ENCODE measurements at places on chromosomes 5 and 9.

DNA sequence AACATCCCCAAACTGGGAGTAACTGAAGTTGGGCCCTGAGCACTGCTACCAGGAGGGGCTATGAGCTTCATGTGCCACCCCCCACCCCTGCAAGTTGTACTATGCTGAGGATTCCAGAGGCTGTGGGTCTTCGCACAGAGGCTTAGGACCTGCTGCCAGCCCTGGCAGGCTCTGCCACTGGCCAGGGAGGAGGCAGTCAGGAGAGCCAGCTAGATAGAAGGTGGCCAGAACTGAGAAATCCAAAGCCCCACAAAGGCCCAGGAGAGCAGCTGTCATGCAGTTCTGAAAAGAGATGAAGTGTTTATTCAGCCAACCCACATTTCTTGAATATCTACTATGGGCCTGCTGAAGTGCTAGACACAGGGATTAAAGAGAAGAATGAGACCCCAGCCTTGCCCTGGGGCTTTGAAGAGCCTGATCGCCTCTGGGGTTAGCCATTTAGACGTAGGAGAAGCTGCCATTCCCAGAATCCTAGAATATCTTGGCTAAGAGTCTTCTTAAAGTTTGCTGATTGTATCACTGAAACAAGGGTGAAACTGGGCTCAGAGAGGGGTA is 1.4 kb downstream of the ALAD start:
- no peak for DNase-seq

GRCh38 chr9:98923451-98924123 is 20.1 kb upstream of the COL15A1 start:
- DNase-seq: no peak

GRCh38 chr5:111747337-111747736 is 9.7 kb downstream of the NREP start:
- no peak for DNase-seq

DNA sequence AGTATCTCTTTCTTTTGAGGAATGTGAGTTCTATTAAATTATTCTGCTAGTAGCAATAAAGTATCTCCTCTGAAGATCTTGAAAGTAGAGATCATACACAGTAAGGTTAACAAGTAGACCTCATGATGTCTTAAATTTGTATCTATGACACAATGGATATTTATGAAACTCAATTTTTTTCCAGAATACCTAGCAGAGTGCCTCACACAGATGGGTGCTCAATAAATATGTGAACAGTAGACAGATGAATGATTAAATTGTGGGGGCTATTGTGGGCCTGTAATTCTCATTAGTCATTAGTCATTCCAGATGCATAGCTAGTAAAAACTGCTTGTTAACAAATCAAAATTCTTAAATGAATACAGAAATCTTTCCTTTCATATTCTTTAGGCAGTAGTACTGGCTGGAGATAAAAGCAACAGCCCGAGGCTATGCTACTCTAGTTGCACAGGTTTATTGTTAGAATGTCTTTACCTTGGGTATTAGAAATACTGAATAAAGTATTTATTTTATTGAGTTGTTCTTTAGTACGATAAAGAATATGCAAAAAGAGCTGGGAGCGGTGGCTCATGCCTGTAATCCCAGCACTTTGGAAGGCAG is 22.0 kb downstream of the CHD1 start:
- DNase-seq: no peak

DNA sequence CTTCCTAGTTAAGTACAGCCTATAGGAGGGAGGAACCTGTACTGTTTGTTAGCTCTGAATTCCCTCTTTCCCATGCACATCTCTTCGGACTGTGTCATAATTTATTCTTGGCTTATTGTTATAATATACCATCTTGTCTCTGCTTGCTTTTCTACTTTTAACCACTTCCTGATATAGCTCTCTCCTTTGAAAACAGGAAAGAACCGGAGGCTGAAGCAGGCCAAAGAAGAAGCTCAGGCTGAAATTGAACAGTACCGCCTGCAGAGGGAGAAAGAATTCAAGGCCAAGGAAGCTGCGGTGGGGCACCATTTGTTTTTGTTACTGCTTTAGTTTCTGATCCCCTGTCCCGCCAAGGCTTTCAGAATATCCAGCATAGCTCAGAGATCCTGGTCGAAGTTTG is 4.8 kb downstream of the ATP6V1G1 start:
- no peak for DNase-seq

- no peak for DNase-seq
Observed at GRCh38 chr9:13705918-13706317, 426.4 kb upstream of the MPDZ start.

GRCh38 chr5:1914471-1914870 is 31.7 kb upstream of the IRX4 start:
- no peak for DNase-seq

DNA sequence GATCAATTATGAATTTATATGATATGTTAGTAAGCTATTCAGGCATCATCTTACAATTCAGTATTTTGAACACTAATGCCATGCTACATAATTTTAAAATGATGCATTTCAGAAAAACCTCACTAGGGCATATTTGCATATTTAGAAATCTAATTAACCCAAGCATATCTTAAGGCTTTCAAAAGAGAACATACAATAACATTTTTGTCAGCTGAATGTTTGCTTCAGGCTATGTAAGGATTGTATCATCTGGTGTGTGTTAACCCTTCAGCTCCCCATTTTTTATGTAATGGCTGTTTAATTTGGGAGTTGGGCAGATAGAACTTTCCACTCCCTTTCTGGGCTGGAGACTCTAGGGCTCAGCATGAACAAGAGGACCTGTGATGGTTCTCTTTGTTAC is 299.1 kb upstream of the EFNA5 start:
- DNase-seq: no peak

GRCh38 chr5:120463991-120464626 is at the start of gene PRR16:
TSS of gene PRR16 (plus strand) at chr5:120464300.
- DNase-seq: peak; percentile 36

DNA sequence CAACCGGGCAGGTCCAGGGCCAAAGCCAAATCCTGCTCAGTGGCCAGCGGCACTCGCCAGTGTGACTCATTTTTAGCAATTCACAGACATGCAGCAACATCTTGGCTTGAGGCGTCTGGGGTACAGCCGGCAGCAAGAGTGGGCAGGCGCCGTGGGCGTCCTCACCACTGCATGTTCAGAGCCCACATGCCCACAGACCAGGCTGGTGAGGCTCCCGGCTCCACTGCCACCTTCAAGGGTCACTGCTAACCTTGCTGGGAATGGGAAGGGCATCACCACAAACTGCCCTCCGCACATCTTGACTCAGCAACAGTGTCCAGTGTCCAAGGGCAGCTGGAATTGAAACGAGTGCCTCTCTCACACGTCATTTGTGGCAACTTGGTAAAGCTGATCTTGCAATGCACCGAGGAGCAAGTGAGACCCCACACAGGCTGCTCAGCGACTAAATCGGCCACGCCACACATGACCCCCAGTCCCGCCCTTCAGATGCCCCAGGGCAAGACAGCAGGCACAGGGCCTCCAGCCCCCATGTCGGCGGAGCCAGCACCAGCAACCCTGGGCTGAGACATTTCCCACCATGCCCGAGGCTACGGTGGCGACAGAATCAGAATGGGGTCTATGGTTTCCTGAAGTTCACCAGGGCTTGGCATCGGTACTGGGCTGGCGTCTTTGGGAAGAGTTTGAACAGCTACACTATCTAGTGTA is 140.3 kb downstream of the ROR2 start:
- no peak for DNase-seq

- DNase-seq: no peak
Observed at GRCh38 chr9:105138306-105138801, 106.1 kb upstream of the SLC44A1 start.

GRCh38 chr5:36585701-36586100 is 20.7 kb upstream of the SLC1A3 start:
- no peak for DNase-seq

DNA sequence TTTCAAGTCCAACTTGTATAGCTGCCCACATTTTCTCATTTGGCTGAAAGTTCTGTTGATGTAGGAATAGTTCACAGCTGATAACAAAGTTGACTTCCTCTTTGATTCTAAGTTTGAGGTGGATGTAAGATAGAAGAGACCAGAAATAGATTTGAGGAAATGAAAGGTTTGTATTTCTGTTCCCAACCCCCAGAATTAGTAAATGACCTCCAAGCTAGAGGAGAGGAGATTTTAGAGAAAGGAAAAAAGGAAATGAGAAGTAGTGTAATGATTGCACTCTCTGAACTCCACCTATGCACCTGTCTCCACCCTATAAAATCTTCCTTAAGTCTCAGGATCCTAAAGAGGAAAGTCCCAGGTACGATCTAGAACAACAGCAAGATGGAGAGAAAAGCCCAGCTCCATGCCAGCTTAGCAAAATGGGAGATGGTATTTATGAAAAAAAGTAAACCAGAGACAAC is 130.4 kb upstream of the POC5 start:
- no peak for DNase-seq

DNA sequence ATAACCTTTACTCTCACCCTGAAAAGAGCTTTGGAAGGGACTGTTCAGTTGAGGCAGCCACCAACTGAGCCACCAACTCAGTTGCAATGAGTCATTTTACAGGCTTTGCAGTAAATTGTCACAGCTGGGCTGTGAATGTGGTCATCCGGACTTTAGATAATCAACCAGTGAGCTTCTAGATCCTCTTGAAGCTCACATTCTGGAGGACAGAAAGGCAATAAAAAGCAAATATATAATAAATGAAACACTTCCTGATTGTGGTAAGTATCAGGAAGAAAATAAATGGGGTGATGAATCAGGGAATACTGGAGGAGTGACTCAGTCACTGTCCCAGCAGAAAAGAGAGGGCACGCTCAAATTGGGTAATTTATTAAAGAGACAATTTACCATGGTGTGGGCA is 13.2 kb upstream of the C5orf58 start:
- DNase-seq: no peak

DNA sequence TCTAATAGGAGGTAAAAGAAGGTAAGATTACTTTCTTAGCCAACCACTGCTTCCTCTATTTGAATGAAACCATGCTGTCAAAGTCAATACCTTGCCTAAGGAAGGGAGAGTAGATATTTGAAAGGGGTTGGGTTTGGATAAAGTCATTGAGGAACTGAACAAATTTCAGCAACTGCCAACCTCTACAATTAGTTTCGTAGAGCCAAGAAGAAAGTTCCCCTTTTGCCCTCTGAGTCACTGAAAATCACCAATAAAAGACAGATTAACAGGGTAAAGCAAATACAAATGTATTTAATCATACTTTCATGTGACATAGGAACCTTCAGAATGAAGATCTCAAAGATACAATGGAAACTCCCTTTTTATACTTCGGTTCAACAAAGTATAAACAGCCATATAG is 615.7 kb downstream of the GABRG2 start:
- DNase-seq: no peak

DNA sequence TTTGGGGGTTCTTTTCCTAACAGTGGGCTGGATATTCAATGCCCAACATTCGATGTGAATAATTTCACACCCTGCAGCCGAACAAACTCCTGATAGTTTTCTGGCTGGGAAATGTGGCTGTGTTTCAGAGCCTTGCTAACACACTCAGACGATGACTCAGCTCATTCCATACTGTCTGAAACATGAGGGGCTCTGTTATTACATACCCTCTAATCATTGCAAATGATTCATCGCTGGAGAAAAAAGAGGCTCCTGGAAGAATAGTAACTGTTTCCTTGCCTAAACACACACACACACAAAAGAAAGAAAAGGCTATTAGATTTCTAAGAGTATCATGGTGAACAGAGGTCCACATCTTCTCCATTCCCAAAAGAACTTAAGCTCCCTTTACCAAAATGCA is 75.8 kb downstream of the OXCT1 start:
- no peak for DNase-seq

- DNase-seq: no peak
Observed at GRCh38 chr5:132005591-132005990, 5.9 kb downstream of the ACSL6 start.

GRCh38 chr5:15620501-15620900 is 120.5 kb downstream of the FBXL7 start:
- DNase-seq: no peak
